Mesenchymal stem cell (in vitro differentiated cells and primary cell): ENCODE measurements at places on chromosomes 12 and 14.

DNA sequence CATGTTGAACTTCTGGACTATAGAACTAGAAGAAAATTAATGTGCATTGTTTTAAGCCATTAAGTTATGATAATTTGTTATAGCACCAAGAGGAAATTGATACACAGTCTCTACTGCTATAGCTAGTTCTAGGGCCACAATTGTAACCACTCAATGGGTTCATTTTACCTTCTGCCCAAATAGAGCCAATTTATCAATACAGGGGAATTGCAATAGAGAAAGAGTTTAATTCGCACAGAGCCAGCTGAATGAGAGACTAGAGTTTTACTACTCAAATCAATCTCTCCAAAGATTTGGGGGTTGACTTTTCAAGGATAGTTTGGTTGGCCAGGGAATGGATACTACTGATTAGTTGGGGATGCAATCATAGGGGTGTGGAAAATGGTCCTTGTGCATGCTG is 31.9 kb upstream of the BICDL1 start:
- no peak for DNase-seq
- no peak overlapping the region for H3K4me3 ChIP-seq
- H3K27me3 ChIP-seq, result peaks cover 1% of the 10 kb centered on the region
- H3K4me1 ChIP-seq, result no peaks in the 10 kb centered on the region
- no peaks in the 10 kb centered on the region for H3K36me3 ChIP-seq

DNA sequence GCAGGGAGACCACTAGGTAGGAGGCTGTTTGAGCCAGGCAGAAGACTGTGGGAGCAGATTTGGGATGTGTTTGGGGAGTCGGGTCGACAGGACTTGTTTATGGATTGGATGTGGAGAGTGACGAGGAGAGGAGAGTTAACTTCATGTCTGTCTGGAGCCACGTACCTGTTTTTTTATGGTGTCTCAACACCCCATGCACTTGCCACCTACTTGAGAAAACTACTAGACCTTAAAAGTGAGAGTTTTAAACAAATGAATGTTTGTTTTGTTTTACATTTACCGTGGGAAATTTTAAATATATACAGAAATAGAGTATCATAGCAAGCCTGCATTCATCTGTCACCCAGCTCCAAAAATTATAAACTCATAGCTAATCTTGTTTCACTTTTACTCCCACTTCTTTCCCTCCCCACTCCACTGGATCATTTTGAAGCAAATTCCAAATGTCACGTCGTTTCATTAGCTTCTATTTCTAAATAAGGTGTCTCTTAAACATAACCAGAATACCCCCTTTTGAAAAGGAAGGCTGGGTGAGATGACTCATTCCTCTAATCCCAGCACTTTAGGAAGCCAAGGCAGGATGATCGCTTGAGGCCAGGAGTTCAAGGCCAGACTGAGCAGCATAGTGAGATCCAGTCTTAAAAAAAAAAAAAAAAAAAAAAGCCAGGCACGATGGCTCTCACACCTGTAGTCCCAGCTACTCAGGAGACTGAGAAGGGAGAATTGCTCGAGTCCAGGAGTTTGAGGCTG is 136.2 kb downstream of the ANO6 start:
- no peak overlapping the region for H3K27ac ChIP-seq
- H3K27me3 ChIP-seq, result no peaks in the 10 kb centered on the region
- DNase-seq, result no peak
- peaks cover 16% of the 10 kb centered on the region for H3K36me3 ChIP-seq

GRCh38 chr12:93783832-93784231 is 106.7 kb downstream of the CRADD start:
- no peaks in the 10 kb centered on the region for H3K36me3 ChIP-seq
- peaks cover 5% of the 10 kb centered on the region for H3K4me1 ChIP-seq
- DNase-seq, result peak; percentile 27
- no peak overlapping the region for H3K4me3 ChIP-seq

DNA sequence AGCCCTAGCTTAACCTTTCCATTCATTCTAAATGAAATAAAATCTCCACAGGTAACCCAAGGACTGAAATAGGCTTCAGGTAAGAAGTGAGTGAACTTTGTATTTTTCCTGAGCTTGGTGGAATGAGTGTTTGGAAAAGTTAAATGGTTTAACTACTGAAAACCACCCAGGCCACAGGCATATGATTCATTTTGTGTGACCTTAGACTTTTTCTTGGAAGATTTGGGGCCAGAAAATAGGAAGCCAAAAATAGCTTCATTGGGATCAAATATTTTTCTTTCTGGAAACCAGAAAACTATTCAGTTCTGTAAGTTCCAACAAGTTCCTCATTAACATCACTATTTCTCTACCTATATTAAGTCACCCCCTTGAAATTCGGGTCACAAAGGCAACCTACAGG is 212.6 kb downstream of the PCNX1 start:
- H3K36me3 ChIP-seq, result peaks cover 13% of the 10 kb centered on the region
- no peak overlapping the region for H3K27ac ChIP-seq
- peaks cover 8% of the 10 kb centered on the region for H3K4me1 ChIP-seq
- DNase-seq, result no peak

- no peak overlapping the region for H3K4me3 ChIP-seq
- H3K27ac ChIP-seq, result no peak overlapping the region
- no peak for DNase-seq
- peaks cover 11% of the 10 kb centered on the region for H3K27me3 ChIP-seq
- peaks cover 1% of the 10 kb centered on the region for H3K4me1 ChIP-seq
Observed at GRCh38 chr14:24316597-24316950, 5.3 kb downstream of the LTB4R start.

GRCh38 chr12:15152456-15152855 is 68.8 kb downstream of the RERG start:
- H3K27ac ChIP-seq, result peak overlapping the region; percentile 0
- no peaks in the 10 kb centered on the region for H3K4me1 ChIP-seq
- H3K4me3 ChIP-seq, result no peak overlapping the region

DNA sequence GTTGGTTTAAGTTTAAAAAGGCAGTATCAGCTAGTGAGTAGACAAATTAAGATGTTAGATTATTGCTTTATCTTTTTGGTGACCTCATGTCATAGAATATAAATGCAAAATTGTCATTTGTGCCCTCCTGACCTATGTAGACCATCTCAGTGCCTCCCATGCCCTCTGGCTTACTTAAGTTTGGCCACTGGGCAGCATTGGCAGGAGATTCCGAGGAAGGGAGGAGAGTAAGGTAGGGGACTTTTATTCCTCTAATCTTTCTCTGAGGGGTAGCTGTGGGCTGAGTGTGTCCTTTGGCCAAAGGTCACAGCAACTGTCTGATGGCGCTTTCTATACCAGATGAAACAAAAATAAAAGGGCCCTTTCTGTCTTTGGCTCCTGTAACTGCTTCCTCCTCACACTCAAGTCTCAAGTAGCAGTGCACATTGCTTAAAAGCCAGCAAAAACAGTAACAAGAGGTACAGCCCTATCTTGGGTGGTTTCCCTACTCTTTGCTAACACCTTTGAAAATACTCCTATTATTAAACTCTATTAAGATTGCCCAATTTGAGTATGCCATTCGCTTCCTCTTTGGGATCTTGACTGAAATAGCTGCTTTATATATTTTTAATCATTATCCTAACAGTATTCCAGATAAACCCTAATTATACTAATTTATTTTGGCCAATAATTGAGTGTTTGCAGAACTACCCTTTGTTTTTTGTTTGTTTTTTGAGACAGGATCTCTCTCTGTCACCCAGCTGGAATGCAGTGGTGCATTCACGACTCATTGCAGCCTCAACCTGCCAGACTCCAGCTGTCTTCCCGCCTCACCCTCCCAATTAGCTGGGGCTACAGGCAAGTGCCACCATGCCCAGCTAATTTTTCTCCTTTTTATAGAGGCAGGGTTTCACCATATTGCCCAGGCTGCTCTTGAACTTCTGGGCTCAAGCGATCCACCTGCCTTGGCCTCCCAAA is 56.5 kb upstream of the KCNH3 start:
- no peaks in the 10 kb centered on the region for H3K27me3 ChIP-seq
- no peak overlapping the region for H3K27ac ChIP-seq
- DNase-seq, result no peak
- peaks cover 10% of the 10 kb centered on the region for H3K4me1 ChIP-seq
- H3K4me3 ChIP-seq, result no peak overlapping the region

- no peaks in the 10 kb centered on the region for H3K27me3 ChIP-seq
- no peak overlapping the region for H3K4me3 ChIP-seq
- no peak for DNase-seq
- H3K4me1 ChIP-seq, result no peaks in the 10 kb centered on the region
Observed at GRCh38 chr14:98685725-98686124, 586.3 kb downstream of the BCL11B start.

- no peak overlapping the region for H3K27ac ChIP-seq
- H3K4me1 ChIP-seq, result peaks cover 10% of the 10 kb centered on the region
- no peaks in the 10 kb centered on the region for H3K36me3 ChIP-seq
- DNase-seq, result no peak
Observed at GRCh38 chr14:54221432-54221803, 175.4 kb upstream of the CDKN3 start.

- DNase-seq, result no peak
- no peak overlapping the region for H3K27ac ChIP-seq
- peaks cover 2% of the 10 kb centered on the region for H3K4me1 ChIP-seq
- H3K4me3 ChIP-seq, result no peak overlapping the region
- no peaks in the 10 kb centered on the region for H3K36me3 ChIP-seq
Observed at GRCh38 chr14:53929871-53930715, 26.5 kb downstream of the BMP4 start.

DNA sequence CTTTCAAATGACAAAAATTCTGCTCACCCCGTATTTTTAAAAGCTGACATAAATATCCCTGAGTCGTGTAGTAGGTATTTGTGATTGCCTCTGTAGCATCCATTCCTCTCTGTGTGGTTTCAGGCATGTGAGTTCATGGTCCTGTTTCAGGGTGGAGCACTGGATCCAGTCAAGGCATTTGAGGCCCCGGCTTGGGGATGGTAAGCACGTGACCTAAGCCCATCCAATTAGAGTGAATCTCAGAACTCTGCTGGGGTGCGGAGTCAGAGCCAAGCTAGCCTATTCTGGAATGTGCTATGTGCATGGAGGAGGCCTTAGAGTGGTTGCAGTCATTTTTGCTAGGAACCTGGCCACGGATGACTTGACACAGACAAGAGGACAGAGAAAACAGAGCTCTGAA is 4.3 kb upstream of the CSRP2 start:
- peak; percentile 28 for DNase-seq
- H3K4me3 ChIP-seq, result no peak overlapping the region
- H3K27me3 ChIP-seq, result no peaks in the 10 kb centered on the region
- no peak overlapping the region for H3K27ac ChIP-seq
- H3K36me3 ChIP-seq, result no peaks in the 10 kb centered on the region
- H3K4me1 ChIP-seq, result peaks cover 5% of the 10 kb centered on the region

DNA sequence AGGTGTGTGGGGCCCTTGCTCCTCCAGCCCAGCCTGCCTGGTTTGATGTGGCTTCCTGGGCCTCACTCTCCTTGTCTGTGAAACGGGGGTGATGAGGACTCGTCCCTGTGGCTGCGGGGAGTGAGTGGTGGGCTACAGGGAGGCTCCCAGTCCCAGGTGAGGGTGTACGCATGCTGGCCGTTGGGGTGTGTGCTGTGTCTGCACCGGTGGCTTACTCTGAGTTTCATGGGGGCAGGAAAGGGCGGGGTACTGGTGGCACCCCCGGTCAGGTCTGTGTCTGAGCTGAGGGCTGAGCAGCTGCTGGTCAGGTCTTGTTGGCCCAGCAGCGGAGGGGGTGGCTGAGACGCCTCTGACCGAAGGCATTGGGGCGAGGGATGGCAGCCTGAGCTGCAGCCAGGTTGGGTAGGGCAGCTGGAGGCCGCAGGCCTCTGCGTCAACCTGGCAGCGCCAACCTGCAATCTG is 11.2 kb downstream of the ULK1 start:
- peaks cover 12% of the 10 kb centered on the region for H3K36me3 ChIP-seq
- DNase-seq, result no peak
- H3K27ac ChIP-seq, result no peak overlapping the region
- H3K4me1 ChIP-seq, result peaks cover 22% of the 10 kb centered on the region

DNA sequence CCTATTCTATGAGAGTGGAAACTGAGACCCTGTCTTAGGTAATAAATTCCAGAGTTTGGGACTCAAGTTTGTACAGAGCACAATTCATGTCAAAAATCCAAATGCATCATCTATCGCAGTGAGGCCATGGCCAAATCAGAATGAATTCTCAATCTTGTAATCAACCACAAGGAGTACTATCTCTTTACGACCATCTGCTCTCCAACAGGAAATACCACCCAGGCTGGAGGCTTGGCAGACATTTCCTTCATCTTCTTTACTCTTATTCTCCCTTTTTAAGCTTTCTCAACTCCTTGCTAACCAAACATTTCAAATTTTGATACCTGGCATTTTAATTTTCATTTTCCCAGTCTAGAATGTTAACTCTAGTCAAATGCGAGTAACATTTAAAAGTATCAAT is 32.7 kb upstream of the RNU6-7 start:
- no peaks in the 10 kb centered on the region for H3K36me3 ChIP-seq
- no peak for DNase-seq
- H3K27me3 ChIP-seq, result no peaks in the 10 kb centered on the region
- no peak overlapping the region for H3K4me3 ChIP-seq
- H3K27ac ChIP-seq, result no peak overlapping the region

- peaks cover 100% of the 10 kb centered on the region for H3K36me3 ChIP-seq
- peaks cover 14% of the 10 kb centered on the region for H3K4me1 ChIP-seq
- DNase-seq, result peak; percentile 46
- H3K27me3 ChIP-seq, result no peaks in the 10 kb centered on the region
Observed at GRCh38 chr12:124352839-124353238, 57.9 kb downstream of the RFLNA start.

- no peak for DNase-seq
- H3K4me1 ChIP-seq, result peaks cover 5% of the 10 kb centered on the region
- H3K27me3 ChIP-seq, result no peaks in the 10 kb centered on the region
- peaks cover 17% of the 10 kb centered on the region for H3K36me3 ChIP-seq
- H3K27ac ChIP-seq, result no peak overlapping the region
- peak overlapping the region; percentile 0 for H3K4me3 ChIP-seq
Observed at GRCh38 chr14:29649170-29649569, 278.5 kb downstream of the PRKD1 start.

DNA sequence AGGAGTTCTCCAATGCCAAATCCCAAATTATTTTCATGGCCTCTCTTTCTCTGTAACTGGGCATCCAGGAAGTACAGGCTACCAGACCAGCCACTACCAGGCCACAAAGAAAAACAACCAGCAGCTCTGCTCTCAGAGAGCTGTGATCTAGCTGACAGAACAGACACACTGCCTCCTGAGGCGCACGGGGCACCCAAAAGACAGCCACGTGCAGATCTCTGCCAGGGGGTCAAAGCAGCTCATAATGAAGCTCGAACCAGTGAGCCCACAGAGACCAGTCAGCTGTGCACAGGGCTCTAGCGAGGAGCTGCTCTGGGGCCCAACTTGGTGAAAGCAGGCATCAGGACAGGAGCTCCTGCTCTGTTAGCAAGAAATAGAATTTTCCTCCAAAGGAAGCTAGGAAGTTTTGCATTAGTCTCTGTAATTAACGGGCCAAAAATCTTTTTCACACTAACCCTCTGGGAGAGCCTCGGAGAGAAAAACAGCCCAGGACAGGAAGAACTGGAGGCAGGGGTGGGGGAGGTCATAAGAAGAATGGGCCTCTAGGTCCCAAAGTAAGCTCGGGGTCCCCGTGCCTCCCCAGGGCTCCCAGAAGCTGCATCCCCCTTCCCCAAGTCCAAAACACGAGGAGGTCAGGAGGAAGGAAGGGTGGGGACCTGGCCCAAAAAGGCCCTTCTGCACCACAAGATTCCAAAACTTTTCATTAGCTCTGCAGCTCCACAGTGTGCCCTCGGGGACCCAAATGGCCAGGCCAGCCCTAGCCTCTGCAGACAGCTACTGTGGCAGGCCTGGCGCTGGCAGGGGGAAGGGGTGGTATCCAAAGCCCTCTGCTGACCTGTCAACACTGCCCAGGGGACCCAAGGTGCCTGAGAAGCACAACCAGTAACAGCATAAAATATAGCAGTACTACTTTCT is 30.2 kb downstream of the ACTN1 start:
- peak overlapping the region; percentile 43 for H3K27ac ChIP-seq
- H3K4me3 ChIP-seq, result no peak overlapping the region
- H3K27me3 ChIP-seq, result no peaks in the 10 kb centered on the region
